ENCODE measurements at places on chromosomes 7 and 10.

DNA sequence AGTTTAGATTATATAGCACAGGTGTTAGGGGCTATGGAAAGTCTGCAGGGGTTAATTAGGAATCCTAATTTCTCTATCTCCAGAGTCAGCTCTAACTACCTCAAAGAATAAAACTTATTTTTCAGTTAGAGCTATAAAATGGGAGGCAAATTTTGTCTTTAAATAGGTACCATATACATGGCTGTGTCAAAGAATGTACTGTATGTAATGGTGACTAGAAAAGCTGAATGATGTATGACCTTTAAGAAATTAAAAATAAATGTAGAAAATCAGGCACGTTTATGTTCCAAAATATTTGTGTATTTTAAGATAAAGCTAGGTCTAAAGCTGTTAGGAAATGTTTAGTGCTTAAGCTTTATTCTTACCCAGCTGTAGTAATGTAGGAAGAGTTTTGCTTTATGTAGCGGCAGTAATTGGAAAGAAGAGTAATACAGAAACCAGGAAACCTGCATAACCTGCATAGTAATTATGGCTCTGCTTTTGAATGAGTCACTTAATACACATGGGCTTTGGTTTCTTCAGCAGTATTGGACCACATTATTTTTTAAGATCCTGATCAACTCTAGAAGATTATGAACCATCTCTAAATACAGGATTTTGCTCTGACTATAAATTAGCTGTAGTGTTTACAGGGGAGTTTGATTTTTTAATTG lies 85.0 kb downstream of the KMT2E start:
- H3K27ac ChIP-seq, result no peak overlapping the region
- DNase-seq, result no peak
- no peaks in the 10 kb centered on the region for H3K27me3 ChIP-seq

GRCh38 chr7:75817116-75817515 lies 3.5 kb upstream of the CCL24 start:
- no peaks in the 10 kb centered on the region for H3K27me3 ChIP-seq
- no peaks in the 10 kb centered on the region for H3K4me1 ChIP-seq
- no peak for DNase-seq

- H3K27me3 ChIP-seq, result no peaks in the 10 kb centered on the region
- H3K36me3 ChIP-seq, result no peaks in the 10 kb centered on the region
- DNase-seq, result no peak
- no peak overlapping the region for H3K27ac ChIP-seq
Observed at GRCh38 chr7:98719396-98719795, 102.3 kb downstream of the NPTX2 start.

GRCh38 chr10:64760371-64760770 lies 1239.2 kb downstream of the REEP3 start:
- DNase-seq, result no peak
- no peak overlapping the region for H3K27ac ChIP-seq
- H3K27me3 ChIP-seq, result no peaks in the 10 kb centered on the region
- no peaks in the 10 kb centered on the region for H3K36me3 ChIP-seq

- peaks cover 3% of the 10 kb centered on the region for H3K4me1 ChIP-seq
- peak overlapping the region; percentile 31 for H3K27ac ChIP-seq
- no peaks in the 10 kb centered on the region for H3K36me3 ChIP-seq
- no peak overlapping the region for H3K4me3 ChIP-seq
- no peaks in the 10 kb centered on the region for H3K27me3 ChIP-seq
Observed at GRCh38 chr7:18200266-18200665, 172.6 kb upstream of the PRPS1L1 start.

DNA sequence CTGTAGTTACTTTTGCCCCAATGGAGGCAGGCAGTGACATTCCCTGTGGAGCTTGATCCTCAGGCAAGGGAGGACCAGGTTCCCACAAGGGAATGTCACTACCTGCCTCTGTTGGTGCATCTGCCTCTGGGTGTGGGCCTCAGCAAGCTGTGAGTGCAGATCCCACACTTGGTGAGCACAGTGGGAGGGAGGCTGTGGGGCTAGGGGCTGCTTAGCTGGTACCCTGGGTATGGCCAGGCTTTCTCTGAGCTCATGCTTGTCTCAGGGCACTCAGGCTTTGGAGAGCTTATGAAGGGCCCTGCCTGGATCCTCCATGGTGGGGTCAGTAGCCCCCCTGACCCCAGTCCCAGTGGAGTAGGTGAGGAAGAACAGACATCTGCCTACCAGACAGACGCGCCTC lies 16.2 kb upstream of the ZNF488 start:
- H3K4me3 ChIP-seq, result no peak overlapping the region
- H3K36me3 ChIP-seq, result no peaks in the 10 kb centered on the region
- H3K4me1 ChIP-seq, result peaks cover 14% of the 10 kb centered on the region
- DNase-seq, result no peak

DNA sequence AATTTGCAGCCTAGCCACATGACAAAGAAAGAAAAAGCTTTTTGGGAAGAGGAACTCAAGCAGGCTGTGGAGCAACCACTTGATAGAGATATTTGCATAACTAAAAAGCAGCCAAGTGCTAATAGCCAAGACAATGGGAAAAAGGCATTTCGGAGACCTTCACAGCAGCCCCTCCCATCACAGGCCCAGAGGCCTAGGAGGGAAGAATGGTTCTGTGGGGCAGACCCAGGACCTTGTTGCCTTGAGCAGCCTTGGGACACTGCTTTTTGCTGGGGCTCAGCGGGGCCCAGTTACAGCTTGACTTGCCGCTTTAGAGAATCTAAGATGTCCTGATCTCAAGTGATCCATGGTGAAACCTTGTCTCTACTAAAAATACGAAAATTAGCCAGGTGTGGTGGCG lies 38.5 kb downstream of the FAM149B1 start:
- H3K27ac ChIP-seq, result no peak overlapping the region
- peaks cover 9% of the 10 kb centered on the region for H3K36me3 ChIP-seq
- no peaks in the 10 kb centered on the region for H3K4me1 ChIP-seq
- H3K27me3 ChIP-seq, result no peaks in the 10 kb centered on the region
- no peak for DNase-seq

DNA sequence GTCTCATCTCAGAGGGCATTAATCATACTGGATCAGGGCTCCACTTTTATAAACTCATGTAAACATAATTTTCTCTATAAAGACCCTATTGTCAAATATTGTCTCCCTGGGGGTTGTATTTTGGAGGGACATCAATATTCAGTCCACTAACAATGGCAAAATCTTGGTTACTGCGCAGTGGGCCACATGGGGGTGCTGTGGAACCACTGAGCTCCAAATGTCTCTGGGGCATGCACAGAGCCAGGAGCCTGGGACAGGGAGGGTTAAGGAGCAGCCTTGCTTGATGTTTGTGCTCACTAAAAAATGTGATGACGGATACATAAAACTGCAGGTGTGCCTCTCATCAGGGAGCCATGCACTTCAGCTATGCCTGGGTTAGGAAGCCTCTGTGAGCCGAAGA lies 62.1 kb upstream of the PRSS58 start:
- no peak for DNase-seq
- no peak overlapping the region for H3K4me3 ChIP-seq
- no peak overlapping the region for H3K27ac ChIP-seq
- no peaks in the 10 kb centered on the region for H3K4me1 ChIP-seq

DNA sequence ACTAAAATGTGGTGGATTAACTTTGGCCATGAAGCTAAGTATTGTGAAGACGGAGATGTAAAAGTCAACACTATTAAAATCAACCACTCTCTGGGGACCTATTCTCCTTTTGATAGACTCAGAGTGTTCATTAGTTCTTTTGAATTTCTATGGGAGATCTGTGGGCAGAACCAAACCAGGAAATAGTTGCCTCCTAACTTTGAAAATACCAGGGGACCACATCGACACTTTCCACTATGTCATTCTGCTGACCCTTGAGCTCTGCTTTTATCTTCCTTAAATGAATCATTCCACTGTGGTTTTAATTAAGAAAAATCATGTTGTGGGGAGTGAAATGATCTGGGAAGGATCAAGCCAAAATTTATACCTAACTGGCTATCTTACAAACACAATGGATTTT lies 960.5 kb downstream of the GATA3 start:
- no peak overlapping the region for H3K4me3 ChIP-seq
- no peaks in the 10 kb centered on the region for H3K36me3 ChIP-seq
- no peak overlapping the region for H3K27ac ChIP-seq
- no peaks in the 10 kb centered on the region for H3K4me1 ChIP-seq

GRCh38 chr10:108358912-108359311 lies 1194.4 kb upstream of the SORCS1 start:
- H3K27ac ChIP-seq, result no peak overlapping the region
- DNase-seq, result no peak
- H3K4me1 ChIP-seq, result no peaks in the 10 kb centered on the region
- H3K4me3 ChIP-seq, result no peak overlapping the region
- H3K36me3 ChIP-seq, result no peaks in the 10 kb centered on the region

DNA sequence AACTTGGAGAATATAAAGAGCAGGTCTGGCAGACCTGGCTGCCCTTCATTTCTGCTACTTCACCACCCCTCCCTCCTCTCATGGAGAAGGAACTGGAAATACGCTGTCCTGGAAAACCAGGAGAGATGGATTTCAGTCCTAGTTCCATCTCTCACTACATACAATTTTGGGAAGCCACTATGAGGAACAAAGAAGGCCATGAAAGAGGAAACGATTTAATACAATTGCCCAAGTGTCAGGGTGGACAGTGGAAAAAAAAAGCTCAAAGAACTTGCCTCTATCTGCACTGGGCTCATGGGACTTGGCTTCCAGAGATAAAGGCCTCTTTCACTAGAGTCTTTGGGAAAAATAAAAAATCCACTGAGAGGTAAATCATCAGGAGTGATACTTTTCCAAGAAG lies 561.7 kb downstream of the KCNMA1 start:
- peaks cover 38% of the 10 kb centered on the region for H3K36me3 ChIP-seq
- H3K4me3 ChIP-seq, result no peak overlapping the region
- peaks cover 12% of the 10 kb centered on the region for H3K4me1 ChIP-seq
- no peak for DNase-seq
- H3K27me3 ChIP-seq, result no peaks in the 10 kb centered on the region

DNA sequence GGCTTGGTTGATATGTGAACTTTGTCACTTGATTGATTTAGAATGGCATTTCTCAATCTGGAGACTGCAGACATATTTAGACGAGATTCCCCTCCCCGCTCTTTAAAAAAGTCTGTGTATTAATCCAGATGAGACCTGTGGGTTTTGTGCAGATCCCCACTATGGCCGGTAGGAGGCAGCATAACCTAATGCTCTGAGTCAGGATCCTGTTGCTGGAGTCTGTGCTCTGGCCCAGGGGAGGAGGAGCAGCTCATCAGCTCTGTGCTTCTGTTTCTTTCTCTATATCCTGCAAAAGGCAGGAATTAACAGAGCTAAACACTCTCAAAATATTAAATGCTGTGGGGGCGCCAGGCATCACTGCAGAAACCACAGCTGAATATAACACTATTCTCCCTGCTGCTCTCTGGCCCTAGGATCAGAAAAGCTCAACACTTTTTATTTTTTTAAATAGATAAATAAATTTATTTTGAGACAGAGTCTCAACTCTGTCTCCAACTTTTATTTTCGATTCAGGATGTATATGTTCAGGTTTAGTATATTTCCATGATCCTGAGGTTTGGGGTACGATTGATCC lies 23.9 kb upstream of the SEPHS1 start:
- DNase-seq, result peak; percentile 31
- H3K27ac ChIP-seq, result no peak overlapping the region
- H3K27me3 ChIP-seq, result no peaks in the 10 kb centered on the region
- no peaks in the 10 kb centered on the region for H3K4me1 ChIP-seq

DNA sequence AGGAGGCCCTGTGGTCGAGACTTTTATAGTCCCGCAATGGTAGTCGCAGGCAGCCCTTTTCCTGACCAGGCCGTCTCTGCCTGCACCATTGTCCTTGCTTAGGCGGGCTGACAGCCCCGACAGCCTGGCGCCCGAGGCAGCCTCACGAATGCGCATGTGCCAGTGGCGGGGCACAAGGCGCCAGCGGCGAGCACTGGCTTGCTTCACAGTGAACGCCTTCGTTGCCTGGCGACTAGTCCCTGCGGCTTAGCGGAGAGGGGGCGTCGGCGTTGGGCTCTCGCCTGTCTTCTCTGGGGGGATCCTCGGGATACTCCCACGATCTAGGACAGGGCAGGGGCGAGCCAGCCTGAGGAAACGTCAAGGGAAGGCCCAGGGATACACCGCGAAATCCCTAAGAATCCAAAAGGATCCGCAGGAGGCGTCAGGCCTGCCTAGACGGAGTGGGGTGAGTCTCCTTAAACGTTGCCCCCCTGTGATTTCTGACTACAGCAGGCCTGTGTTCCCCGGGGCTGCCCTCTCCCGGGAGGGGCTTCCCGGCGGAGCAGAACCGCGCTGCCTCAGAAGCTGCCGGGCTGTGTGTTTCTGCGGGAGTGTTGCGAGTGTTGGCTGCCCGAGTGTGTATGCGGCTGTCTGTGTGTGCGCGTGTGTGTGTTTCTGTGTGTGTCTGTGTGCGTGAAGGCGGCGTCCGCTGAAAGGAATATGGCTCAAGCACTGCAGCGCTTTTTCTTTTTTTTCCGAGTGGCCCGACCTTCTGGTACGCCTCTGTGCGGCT lies 20.5 kb upstream of the ZNF273 start:
- no peak for DNase-seq
- H3K4me1 ChIP-seq, result peaks cover 8% of the 10 kb centered on the region
- no peaks in the 10 kb centered on the region for H3K36me3 ChIP-seq

DNA sequence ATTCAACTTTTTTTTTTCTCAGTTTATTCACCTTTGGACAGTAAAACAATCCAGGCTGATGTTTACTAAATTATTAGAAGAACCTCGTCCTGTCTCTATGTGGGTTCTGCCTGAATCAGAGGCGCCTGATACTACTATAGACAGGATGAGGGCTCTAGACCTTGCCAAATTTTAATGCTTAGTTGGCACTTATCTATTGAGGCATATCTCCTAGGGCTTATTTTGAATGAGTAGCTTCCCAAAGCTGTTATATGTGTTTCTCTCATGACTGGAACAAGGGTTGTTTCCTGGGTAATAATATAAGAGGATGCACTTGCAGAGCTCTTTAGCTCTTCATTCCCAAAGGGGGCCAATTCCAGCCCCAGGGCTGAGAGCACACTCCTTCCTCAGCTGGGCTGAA lies 23.6 kb downstream of the HECW1 start:
- DNase-seq, result no peak
- H3K27ac ChIP-seq, result no peak overlapping the region
- H3K36me3 ChIP-seq, result no peaks in the 10 kb centered on the region
- H3K27me3 ChIP-seq, result no peaks in the 10 kb centered on the region

GRCh38 chr10:121393522-121393921 lies 204.7 kb downstream of the FGFR2 start:
- H3K36me3 ChIP-seq, result no peaks in the 10 kb centered on the region
- no peaks in the 10 kb centered on the region for H3K4me1 ChIP-seq
- H3K27me3 ChIP-seq, result no peaks in the 10 kb centered on the region
- H3K4me3 ChIP-seq, result no peak overlapping the region

- H3K27ac ChIP-seq, result no peak overlapping the region
- no peaks in the 10 kb centered on the region for H3K36me3 ChIP-seq
- no peak overlapping the region for H3K4me3 ChIP-seq
- no peaks in the 10 kb centered on the region for H3K27me3 ChIP-seq
- peaks cover 28% of the 10 kb centered on the region for H3K4me1 ChIP-seq
Observed at GRCh38 chr7:82021036-82021435, 251.2 kb upstream of the HGF start.

GRCh38 chr7:44678471-44679179 lies 70.0 kb upstream of the ZMIZ2 start:
- DNase-seq, result no peak
- no peak overlapping the region for H3K4me3 ChIP-seq
- H3K27me3 ChIP-seq, result no peaks in the 10 kb centered on the region
- H3K27ac ChIP-seq, result no peak overlapping the region

GRCh38 chr10:71520042-71520441 lies 123.3 kb downstream of the CDH23 start:
- H3K27me3 ChIP-seq, result no peaks in the 10 kb centered on the region
- no peak for DNase-seq
- H3K4me1 ChIP-seq, result no peaks in the 10 kb centered on the region
- no peak overlapping the region for H3K27ac ChIP-seq
- H3K4me3 ChIP-seq, result no peak overlapping the region
- no peaks in the 10 kb centered on the region for H3K36me3 ChIP-seq

GRCh38 chr7:131188367-131189339 lies 139.0 kb upstream of the MKLN1 start:
- DNase-seq, result no peak
- no peak overlapping the region for H3K4me3 ChIP-seq
- H3K27me3 ChIP-seq, result no peaks in the 10 kb centered on the region
- peaks cover 10% of the 10 kb centered on the region for H3K4me1 ChIP-seq
- H3K36me3 ChIP-seq, result no peaks in the 10 kb centered on the region
- H3K27ac ChIP-seq, result no peak overlapping the region

Measured in thoracic aorta (tissue), 2 donors.